GM12864 (cell line): ENCODE measurements at places on chromosomes 12 and 14.

DNA sequence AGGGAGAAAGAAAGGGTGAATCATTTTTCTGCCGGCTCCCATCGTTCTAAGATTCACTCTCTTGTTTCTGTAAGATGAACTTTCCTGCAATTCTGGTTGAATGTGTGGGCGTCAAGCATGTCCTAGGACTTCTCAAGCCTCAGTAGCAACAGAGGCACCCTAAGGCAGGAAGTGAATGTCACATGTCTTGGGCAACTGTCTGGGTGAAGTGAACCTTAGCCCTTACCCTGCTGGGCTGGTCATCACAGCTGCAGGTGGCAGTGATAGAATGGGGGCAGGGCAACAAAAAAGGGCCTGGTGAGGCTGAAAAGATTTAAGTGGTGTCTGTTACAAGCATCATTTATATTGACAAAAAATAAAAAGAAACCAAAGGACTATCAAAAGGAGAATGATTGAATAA is 45.9 kb upstream of the CAND1 start:
- no peak for DNase-seq

- no peak for DNase-seq
Measured at GRCh38 chr12:109056891-109057290, 4.5 kb downstream of the USP30 start.

- DNase-seq, result no peak
Measured at GRCh38 chr12:26854031-26854390, 21.0 kb upstream of the ITPR2 start.

DNA sequence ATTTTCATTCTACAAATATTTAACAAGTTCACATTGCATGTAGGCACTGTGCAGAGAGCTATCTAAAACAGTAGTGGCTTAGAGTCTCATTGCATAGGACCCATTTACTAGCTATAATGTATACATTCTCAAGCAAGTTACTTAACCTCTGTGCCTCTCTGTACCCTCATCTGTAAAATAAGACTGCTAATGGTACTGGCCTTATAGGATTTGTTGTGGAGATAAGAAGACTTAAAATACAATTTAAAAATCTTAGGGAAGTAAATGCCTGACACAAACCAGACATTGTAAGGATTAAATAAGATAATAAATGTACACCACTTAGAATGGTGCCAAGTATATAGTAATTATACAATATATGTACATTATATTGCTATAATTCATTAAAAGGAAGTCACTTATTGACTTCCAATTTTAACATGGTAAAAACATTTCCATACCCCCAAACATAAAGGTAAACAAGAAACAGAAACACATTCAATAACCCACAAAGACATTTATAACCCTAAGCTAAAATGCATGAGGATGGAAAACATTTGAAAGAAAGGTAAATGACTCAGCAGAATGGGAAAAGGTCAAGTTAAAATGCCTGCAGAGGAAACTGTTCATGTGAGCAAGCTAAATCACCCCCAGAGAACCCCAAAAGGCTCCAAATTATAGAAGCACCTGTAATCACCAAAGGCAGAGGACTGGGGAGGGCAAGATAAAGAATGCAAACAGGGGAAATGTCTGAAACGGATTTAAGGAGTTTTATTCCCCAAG is 30.8 kb downstream of the RPS6KA5 start:
- DNase-seq, result no peak

DNA sequence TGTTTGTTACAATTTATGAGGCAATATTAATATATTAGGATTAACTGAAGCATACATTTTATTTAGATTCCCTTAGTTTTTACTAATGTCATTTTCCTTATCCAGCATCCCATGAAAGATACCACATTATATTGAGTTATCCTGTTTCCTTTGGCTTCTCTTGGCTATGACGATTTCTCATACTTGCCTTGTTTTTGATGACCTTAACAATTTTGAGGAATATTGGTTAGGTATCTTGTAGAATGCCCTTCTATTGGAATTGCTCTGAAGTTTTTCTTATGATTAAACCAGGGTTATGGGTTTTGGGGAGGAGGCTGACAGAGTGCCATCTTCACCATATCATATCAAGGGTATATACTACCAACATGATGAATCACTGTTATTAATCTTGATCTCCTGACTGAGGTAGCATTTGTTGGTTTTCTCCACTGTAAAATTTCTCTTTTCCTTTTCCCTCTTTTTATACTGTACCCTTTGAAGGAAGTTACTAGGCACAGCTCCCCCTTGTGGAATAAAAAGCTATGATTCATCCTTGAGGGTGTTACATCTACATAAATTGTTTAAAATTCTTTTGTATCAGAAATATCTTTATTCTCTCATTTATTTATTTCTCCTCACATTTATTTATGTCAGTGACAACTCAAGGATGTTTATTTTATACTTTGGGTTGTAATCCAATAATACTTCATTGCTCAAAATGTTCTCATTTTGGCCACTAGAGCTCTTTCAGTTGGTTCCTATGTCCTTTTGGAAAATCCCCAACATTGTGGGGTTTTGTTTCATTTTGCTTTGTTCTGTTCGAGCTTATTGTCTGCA is 239.0 kb downstream of the SLC16A7 start:
- DNase-seq, result peak; percentile 2

DNA sequence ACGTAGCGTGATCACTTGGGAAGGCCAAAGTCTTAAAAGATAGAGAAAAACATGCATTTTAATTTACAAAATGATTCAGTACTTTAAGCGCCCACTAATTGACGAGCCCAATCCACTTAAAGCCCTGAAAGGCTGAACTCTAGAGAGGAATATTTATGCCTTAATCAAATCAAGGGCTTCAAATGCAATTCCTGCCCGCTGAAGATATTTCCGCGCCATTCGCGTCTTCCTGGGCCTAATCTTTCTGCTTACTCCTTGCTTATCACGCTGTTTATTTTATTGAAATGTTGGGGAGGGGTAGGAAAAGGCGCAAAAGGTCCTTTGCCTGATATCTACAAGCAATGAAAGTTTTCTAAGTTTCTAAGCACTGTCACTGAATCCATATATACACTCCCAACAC is 4.0 kb downstream of the TBX3 start:
- no peak for DNase-seq

- DNase-seq, result no peak
Measured at GRCh38 chr12:51926718-51927117, 19.4 kb downstream of the ACVRL1 start.

- no peak for DNase-seq
Measured at GRCh38 chr12:106980944-106981343, 6.0 kb downstream of the MTERF2 start.

DNA sequence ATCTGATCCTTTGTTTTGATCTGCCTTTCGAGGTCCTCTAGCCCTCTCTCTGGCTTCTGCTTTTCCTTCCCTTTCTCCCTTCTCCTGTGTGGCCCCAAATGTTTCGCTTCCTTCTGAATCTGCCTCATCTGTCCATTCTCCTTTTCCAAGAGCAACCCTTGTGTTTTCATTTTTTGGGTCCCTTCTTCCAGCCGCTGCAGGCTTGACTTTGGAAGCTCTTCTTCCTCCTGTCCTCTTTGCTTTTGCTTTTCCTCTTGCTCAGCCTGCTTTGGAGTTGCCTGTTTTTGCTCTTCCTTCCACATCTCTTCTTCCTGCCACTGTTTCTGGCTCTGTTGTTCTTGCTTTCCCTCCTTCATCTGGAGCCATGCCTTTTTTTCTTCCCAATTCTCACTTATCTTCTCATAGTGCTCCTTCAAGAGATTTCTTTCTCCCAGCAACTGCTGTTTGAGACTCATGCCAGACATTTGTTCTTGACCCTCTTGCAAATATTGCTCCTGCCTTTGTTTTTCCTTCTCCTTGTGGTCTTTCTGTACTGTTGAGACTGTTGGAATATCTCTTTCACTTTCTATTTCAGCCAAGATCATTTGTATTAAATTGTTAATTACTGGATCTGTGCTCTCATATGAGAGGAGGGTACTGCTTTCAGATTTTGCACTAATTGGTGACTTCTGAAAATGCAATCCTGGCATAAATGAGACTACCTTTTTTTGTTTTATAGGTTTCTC is 42.4 kb downstream of the FAM186A start:
- DNase-seq, result no peak

DNA sequence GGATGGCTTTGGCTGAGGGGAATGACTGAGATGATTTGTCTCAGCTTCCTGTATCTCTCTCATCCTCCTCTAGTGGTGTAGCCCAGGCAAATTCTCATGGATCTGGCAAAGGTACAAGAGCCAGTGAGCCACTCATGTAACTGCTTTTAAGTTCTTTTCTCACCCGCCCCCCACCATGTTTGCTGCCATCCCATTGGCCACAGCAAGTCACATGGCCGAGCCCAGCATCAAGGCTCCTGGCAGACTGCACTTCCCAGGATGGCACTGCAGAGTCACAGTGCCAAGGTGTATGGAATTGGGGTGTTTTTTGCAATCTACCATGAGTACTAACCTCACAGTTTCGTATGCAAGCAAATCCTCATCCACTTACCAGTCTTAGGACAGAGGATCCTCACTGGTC is 50.9 kb downstream of the CHST11 start:
- no peak for DNase-seq

DNA sequence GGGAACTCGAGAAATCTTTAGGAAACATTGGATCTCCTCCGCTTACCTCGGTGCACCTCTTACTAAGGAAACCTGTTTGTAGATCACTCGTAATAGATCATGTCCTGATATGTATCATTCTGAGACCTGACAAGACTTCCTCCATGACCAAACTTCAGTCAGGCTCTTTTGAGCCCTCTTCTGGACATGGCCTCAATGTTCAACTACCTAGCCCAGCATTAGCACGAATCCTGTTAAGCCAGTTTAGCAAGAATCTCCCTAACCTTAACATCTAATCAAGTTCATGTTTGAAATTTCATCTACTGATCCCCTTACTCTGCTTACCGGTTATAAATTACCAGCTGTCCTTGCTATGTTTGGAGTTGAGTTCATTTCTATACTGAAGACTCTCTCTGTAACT is 713.9 kb upstream of the USP15 start:
- no peak for DNase-seq

DNA sequence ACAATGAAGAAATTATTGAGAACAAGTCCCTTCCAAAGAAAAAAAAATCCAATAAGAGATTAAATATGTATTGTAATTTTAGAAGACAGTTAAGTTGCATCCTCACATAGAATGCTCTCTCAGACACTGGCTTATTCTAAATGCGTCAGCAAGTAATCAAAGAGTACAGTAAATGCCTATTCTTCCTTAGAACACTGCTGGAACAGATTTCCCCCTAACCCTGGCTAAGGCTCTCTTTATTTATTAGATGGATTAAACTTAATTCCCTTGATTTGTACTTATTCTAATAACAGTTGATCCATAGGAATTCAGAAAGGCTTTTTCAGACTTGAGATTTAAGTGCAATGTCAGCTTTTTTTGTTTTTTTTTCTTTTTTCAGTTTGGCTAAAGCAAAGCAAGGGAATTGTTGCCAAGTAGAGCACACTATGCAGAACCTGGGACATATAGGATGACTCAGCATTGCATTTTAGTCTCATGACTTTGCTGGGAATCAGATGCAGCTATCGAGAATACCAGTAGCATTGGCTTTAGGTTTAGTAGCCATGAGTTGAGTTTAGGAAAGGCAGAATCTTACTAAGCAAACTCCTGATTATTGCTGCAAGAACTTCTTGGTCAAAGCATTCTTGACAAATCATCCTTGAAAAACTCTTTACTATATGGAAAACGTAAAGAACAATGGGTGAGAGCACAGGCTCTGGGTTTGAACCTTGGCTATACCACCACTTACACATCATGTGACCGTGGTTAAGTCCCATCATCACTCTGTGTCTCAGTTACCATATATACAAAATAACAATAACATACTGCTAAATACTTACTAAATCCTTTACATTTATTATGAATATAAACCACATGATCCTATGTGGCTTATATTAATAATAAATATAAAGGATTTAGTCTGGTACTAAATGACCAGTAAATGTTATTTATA is 26.7 kb downstream of the MED21 start:
- no peak for DNase-seq

DNA sequence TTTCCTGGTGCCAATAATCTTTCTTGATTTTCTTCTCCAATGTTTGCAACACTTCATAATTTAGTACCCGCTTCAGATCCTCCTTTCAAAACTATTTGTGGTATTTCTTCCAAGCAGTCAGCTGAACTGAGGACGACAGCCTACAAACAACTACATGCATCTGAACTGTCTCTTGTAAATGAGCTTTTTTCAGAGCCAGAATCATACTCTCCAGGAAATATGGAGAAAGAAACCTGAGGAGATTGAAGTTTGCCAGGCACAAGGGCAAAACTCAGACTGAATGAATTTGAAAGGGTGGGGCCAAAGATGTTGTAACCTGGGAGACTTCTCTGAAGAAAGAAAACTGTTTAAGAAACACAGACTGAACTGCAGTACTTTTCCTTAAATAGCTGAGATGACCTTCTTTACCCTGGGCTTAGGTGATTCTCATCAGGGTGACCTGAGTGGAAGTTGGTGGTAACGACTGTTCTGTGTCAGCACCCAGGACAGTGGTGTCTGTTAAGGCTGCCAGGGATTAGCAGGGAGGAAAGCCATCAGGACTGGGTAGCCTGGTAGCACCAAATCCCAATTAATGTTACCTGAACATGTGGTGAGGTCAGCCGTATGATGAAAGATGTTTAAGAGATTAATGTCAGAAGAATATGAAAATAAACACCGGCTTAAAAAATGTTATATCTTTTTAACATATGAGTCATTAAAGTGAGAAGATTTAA is 95.0 kb downstream of the TGFB3 start:
- no peak for DNase-seq

GRCh38 chr12:89568484-89568883 is 42.6 kb upstream of the POC1B start:
- no peak for DNase-seq

GRCh38 chr12:46857486-46857885 is 31.7 kb upstream of the SLC38A4 start:
- no peak for DNase-seq

DNA sequence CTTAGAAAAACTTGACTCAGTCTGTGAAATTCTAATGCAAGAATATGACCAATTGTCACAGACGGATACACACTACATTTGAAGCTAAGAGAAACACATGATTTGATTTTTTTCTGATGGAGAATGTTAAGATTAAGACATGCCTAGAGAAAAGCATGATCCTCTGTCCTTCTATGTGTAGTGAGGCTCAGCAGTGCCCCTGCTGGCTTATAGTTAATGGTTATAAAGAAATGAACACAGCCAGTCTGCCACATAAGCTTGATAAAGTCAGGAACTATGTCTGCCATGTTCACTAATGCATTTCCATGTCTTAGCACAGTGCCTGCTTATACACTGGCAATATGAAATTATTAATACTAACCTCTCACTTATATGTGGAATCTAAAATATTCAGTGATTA is 168.1 kb upstream of the DAAM1 start:
- DNase-seq, result no peak

- no peak for DNase-seq
Measured at GRCh38 chr12:95851606-95852005, 7.1 kb upstream of the SNRPF start.

GRCh38 chr12:118219106-118219505 is 83.2 kb downstream of the PEBP1 start:
- no peak for DNase-seq

- no peak for DNase-seq
Measured at GRCh38 chr12:42855362-42855950, 265.9 kb upstream of the PRICKLE1 start.

- DNase-seq, result no peak
Measured at GRCh38 chr14:61417883-61418455, 96.6 kb downstream of the PRKCH start.

- no peak for DNase-seq
Measured at GRCh38 chr12:94123127-94123526, 25.2 kb upstream of the PLXNC1 start.
